Peyer's patch (tissue), 4 donors: ENCODE measurements at places on chromosomes 6 and 20. TPM values are rescaled to one million over a fixed set of nuclear protein-coding genes. Genes with fewer than 3 reads are reported as not detected.

DNA sequence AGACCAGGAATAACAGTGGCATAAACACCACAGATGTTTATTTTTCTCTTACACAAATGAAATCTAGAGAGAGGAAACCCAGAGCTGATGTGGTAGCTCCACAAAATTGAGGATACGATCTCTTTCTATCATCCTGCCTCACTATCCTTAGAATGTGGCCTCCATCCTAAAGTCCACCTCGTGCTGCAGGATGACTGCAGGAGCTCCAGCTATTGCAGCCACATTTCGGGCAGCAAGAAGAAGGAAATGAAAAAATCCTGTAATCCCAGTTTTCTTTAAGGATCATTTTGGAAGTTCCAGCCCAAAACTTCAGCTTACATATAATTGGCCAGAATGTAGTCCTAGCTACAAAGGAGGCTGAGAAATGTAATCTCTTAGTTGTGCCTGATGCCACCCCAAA lies 41.2 kb upstream of the ARFGEF2 start:
- no peak for DNase-seq

The TREML2 gene
- total RNA-seq, result not detected

The SLC2A10 gene
- 8.3 TPM for total RNA-seq

GRCh38 chr20:14959506-14960475 lies 622.4 kb upstream of the FLRT3 start:
- no peak for DNase-seq

DNA sequence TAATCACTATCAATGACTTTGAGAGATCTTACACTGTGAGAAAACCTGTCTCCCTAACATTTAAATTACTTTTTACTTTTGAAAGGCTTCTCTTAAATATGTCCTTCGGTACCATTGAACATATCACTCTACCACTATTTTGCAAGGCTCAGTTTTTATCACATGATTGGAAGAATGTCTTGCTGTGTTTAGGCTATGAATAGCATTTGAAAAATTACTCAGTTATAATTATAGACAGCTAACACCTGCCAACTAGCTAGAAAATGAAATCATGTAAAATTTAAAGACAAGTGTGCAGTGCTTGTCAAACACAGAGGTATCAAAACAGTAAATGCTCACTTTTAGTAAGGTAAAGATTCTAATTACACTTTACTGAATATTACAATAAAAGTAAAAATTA lies 11.0 kb downstream of the SESN1 start:
- no peak for DNase-seq

- DNase-seq, result no peak
These were observed 25.5 kb upstream of the WFDC2 start for GRCh38 chr20:45444050-45444449.

DNA sequence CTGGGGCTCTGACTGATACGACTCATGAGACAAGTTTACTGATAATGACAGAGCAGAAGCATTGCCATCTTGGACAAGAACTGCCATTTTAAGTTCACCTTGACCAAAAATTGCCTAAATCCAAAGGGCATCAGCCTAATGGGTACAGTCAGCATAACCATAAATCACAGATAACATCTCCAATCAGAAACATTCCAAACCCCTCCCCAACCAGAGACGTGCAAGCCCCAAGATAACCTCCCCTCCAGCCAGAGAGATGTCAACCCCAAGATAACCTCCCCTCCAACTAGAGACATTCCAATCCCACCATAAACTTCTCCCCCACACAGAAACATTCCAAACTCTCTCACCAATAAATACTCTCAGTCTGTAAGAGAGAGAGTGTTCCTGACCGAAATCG lies 10.5 kb downstream of the GPLD1 start:
- DNase-seq, result no peak

- DNase-seq, result no peak
These were observed 37.5 kb downstream of the LAMA4 start for GRCh38 chr6:112216662-112217551.

DNA sequence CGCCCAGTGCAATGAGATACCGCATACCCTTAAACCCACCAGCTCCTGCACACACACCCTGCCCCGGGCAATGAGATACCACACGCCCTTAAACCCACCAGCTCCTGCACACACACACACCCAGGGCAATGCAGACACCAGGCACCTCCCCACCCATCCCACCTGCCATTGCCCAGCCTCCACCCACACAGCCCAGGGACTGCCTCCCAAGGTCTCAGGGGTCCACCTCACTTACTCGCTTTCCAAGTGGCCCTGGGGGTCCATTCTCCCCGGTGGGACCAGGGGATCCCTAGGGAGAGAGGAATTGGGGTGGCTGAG lies 24.0 kb downstream of the COL11A2 start:
- no peak for DNase-seq

The HSPA1B gene
- 137 TPM for total RNA-seq

The SYCP2L gene
- not detected for total RNA-seq

DNA sequence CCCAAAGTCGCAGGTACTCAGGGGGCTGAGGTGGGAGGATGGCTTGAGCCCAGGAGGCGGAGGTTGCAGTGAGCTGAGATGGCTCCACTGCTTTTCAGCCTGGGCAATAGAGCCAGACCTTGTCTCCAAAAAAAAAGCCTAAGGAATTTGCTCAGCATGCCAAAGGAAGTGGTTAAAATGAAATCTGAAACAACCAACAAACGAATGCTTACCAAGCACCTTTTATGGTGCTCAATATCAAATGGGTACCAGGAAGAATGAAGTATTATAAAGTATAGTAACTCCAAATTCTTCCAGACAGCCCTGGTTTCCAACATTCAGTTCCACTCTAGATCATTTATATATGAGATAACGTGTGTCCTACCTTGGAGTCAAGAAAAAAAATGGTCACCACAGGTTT lies 14.0 kb downstream of the GMDS start:
- no peak for DNase-seq

DNA sequence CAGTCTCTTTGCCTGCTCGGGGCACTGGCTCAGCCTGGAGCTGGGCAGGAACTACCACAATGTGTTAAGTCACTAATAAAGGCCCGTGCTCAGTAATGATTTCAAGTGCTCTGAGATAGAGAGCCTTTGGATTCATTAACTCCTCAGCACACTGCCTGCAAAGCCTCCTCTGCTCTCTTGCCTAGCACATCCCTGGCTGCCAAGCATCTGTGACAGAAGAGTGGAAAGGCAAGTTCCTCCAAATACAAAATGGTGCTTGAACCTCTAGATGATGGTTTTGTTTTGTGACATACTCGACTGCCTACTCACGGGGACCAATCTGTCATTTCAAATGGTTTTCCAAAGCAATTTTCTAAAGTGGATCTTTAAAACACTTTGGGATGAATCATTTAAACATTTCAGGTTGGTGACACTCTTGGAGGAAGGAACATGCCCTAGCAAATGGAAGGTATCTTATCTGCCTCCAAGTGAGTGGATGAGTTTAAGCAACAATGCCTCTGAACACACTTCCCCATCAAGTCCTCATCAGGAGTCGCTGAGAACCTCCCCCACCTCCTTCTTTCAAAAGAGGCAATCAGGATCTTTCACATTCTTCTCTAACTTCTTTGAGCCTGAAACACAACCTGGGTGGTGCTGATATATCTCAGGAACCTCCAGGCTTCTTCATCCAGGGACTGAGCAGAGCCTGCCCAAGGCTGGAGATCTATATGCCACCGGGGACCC lies 35.8 kb downstream of the METTL24 start:
- DNase-seq, result no peak

DNA sequence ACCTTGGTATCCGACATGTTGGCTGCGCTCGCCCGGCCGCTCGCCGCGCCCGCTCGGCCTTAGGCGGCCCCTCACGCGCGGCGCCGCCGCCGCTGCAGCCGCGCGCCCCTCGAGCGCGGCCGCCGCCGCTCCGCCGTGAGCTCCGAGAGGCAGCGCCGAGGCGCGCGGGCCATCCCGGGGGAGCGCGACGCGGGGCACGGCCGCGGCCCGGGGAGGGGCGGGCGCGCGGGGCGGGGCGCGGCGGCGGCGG lies at the start of gene KIF13A:
KIF13A (minus strand) TSS at position 189 of the 250 bp plus-strand sequence; CDS start at position 17, 172 bp downstream.
- no peak for DNase-seq

GRCh38 chr6:27023664-27024063 lies 223.8 kb upstream of the PRSS16 start:
- DNase-seq, result no peak

GRCh38 chr6:47722194-47722593 lies 23.8 kb downstream of the ADGRF4 start:
- DNase-seq, result no peak

The PDYN gene
- total RNA-seq, result not detected
